Small intestine (tissue), 16 donors: ENCODE measurements at places on chromosomes 12 and 14.

GRCh38 chr14:72758420-72758819, 135.5 kb downstream of the DPF3 start:
- DNase-seq, result no peak

- no peak for DNase-seq
Observed at GRCh38 chr12:13227191-13227590, 30.7 kb downstream of the EMP1 start.

DNA sequence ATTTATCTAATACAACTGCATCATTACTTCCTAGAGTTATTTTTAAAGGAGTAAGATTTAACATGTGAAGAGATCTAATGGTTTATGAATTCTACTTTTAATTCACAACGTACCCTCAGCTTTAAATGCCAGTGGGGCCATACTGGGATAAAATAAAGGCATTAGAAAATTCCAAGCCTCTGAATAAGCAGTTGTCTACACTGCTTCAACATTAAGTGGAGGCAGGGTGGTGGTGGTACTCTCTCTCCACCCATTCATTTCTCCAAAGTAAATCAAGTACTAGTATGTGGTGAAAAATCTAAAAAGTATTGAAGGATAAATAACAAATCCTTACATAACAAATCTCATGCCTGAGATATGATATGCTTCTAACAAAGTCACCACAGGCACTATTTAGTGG, 52.4 kb downstream of the FERMT2 start:
- DNase-seq, result no peak

DNA sequence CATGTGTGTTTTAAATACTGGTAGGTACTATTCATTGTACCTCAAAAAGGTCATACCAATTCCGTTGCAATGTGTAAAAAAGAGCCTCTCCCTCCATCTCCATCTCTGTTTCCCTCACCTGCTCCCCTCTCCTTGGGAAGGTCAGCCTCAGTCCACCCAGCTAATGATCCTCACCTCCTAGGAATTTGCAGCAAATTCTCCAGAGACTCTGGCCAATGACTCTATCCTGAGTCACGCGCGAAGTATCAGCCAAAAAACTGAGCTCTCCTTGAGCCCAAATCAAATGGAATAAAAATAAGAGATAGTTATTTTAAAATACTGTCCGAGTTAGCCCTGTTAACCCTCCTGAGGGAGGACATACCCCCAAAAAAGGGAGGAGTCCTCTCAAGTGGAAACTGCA, 148.4 kb downstream of the DPF3 start:
- DNase-seq, result no peak

DNA sequence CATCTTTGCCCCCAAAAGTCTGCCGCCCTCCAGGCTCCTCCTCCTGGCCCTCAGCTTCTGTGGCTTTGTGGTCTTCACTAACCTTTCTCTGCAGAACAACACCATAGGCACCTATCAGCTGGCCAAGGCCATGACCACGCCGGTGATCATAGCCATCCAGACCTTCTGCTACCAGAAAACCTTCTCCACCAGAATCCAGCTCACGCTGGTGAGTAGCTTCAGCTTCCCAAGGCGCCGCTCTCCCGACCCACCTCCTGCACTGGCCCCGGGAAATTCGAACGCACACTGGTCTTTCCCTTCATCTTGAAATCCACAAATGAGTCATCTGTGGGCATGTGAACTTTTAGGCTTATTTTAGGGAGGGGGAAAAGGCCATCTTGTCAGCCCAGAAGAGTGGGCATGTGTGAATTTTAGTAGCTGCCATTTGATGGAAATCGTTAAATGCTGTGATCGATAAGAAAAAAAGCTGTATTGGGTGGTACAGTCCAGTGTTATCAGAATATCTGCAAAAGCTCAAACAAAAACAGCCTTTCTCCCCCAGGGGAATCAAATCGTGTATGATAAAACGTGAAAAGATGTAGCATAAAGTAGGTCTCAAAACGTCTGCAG, 700 bp downstream of the SLC35E3 start:
- peak; percentile 69 for DNase-seq

GRCh38 chr12:107053709-107054108, 39.6 kb downstream of the CRY1 start:
- no peak for DNase-seq

GRCh38 chr12:100753837-100754236, 40.7 kb upstream of the ANO4 start:
- no peak for DNase-seq

DNA sequence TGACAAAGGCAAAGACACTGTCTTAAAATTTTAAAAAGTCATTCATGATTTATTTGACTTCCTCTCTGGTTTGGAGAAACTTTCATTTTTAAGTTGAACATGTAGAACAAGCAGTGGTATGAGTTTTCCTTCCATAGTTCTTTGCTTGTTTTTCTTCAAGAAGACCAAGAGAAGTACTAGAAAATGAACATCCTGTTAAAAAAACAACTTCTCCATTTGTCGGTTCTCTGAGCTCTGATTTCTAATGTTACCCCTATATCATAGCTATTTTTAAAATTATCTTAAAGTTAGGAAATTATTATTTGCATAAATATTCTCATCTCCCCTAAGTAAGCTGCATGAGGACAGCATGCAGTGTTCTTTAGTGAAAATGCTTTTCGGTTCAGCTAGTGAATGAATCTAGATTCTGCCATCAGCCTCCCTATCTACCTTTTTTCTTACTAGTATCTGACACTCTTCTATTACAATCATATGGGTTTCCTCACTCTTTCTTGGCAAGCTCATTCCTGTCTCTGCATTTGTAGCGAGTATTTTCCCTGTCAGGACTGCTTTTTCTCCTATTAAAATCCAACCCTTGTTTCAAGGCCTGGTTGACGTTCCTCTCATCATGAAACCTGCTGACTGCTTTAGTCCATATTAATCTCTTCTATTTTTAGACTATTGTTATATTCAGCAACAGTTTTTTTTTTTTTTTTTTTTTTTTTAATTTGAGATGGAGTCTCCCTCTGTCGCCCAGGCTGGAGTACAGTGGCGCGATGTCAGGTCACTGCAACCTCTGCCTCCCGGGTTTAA, 15.8 kb downstream of the DIP2B start:
- DNase-seq, result no peak

GRCh38 chr12:26229910-26230309, 34.5 kb downstream of the SSPN start:
- DNase-seq, result no peak

GRCh38 chr12:86257134-86257533, 943 bp upstream of the MGAT4C start:
- no peak for DNase-seq

DNA sequence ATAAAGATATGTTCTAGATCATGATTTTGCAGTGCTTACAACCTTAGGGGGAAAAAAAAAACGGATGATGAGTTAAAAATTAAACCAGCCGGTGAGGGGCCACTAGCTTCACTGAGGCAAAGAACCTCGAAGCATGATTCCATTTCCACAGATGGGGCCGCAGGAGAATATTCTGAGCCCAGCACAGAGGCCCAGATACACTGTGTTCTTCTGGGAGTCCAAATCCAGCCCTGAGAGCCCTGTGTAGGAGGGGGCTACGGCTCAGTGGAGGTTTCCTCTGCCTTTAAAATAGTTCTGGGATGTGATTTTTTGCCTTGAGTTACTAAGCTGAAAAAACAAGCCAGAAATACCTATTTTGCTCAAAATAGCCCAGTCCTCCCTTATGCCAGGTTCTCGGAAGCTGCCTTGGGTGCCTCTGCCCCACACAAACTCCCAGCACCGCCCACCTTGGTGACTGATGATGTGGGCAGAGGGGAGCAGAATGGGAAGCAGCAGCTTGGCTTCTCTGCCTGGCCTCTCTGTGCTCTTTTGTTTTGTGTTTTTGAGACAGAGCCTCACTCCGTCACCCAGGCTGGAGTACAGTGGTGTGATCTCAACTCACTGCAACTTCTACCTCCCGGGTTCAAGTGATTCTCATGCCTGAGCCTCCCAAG, 105.4 kb upstream of the BCL2L14 start:
- no peak for DNase-seq

GRCh38 chr12:107282628-107283027, 189.3 kb upstream of the CRY1 start:
- DNase-seq, result no peak

GRCh38 chr12:80277732-80278131, 166.3 kb upstream of the PTPRQ start:
- DNase-seq, result no peak

- DNase-seq, result no peak
Observed at GRCh38 chr14:95180966-95181741, 23.8 kb upstream of the DICER1 start.

DNA sequence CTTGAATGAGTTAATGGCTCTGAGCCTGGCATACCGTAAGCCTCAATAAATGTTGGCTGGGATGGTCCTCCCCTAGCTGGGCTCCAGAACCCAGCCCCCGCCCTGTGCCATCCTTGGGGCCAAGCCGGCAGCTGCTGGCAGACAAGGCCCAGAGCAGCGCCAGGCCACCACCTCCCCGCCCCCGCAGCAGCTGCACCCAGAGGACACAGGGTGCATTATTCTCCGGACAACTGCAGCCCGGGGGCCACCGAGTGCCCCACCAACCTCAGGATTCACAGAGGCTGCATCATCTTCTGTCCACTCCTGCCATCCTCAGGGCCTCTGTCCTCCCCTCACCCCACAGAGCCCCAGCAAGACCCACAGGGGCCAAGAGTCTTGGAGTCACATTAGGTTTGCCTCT, 92.7 kb downstream of the NCOR2 start:
- DNase-seq, result no peak

- DNase-seq, result peak; percentile 56
Observed at GRCh38 chr12:6914246-6914946, at the start of gene ENO2. Gene ENO2, plus strand, starts transcription at chr12:6914580. Its CDS starts 1,253 bp downstream, at chr12:6915833.

GRCh38 chr14:71190770-71191374, 283.6 kb downstream of the PCNX1 start:
- DNase-seq, result peak; percentile 32

DNA sequence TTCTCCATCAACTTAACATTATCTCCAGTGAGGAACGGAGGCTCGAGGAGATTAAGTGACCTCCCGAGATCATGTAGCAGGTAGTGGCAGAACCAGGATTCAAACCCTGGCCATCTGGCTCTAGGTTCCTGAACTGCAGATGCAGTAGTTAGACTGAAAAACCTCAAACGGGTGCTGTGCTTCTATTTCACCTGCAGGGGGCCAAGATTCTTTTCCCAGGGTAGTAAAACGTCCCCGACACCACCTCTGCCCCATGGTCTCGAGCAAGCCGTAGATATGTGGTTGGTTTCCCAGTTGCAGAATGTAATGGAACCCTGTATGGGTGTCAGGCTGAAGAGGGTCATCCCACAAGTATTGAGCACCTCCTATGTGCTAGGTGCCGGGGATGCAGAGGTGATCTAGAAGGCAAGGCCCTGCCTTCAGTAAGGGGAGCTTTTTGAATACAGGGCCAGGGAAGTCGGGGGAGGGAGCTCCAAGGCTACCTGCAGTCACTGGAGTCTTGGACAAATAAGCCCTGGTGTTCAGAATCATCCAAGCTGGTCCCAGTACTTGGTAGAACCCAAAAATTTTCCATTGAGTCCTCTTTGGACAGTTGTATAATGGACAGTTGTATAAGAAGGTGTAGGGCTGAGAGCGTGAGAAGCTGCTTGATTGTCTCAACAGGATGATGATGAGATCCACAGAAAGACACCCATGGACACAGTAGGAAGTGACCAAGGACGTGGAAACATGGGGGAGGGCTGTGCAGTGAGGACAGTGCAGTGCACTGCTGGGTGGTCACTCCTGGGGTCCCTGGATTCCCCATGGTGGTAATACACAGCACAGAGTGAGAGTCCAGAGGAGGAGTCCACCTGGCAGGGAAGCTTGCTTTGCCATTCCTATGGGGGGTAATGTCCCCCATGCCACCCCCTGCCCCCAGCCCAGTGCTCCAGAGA, 197.2 kb downstream of the CHST11 start:
- DNase-seq, result peak; percentile 17

DNA sequence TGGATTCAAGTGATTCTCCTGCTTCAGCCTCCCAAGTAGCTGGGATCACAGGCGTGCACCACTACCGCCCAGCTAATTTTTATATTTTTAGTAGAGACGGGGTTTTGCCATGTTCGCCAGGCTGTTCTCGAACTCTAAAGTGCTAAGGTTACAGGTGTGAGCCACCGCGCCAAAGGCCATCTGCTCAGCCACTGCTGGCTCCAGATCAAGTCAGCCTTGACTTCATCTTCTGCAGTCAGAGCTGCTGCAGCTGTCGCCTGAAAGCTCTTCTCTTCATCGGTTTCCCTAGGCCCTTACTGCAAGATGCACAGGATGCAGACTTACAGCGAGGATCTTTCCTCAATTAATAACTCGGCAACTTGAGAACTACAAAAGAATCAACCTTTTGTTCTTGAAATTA, 66.8 kb downstream of the CLIP1 start:
- no peak for DNase-seq

DNA sequence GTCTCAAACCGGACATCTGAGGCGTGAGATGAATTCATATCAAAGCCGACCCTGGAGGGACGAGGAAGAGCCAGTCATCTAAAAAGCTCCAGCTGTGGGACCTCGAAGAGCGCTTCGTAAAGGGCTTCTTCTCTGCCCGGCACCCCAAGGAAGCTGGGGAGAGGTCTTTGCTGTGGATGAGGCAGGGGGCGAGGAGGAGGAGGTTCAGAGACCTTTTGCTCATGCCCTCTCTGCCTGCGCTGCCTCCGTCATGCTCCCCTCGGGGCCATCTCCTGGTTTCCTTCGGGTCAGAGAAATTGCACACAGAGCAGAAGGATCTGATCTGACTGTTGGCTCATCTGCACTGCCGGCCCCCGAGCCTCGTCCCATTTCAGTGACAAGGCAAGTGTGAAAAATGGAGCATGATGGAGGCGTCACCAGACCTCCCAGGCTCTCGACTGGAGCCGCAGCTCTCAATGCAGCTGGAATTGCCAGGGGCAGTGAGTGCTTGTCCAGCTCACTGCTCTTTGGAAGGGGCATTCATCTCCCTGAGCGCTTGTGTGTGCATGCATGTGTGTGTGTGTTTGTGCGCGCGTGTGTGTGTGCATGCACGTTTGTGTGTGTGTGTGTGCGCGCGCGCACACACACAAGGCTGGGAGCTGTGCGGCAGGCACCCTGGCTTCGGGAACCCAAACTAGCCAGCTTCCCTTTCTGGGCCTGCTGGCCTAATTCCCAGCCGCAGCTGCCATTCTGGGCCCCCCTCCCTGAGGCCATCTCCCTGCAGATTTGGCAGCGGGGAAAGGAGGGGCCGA, 9.2 kb downstream of the CABP1 start:
- DNase-seq, result no peak

DNA sequence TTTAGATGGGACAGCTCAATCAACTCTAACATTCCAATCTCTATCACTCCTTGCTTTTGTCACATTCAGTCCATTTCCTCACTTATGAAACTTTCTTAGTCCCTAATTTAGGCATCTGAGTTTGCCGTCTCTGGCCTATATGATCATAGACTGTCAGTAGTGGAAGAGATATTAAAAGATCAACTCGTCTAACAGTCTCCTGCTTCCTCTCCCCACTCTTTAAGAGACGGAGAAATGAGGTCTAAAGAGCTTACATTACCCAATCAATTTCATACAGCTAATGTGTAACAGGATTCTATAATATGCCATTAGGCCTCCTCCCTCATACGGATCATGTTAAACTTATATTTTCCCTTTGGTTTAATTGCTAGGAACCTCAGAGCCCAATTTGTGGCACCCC, 6.5 kb upstream of the ATP23 start:
- DNase-seq, result no peak

GRCh38 chr12:124532331-124532750, 35.1 kb downstream of the NCOR2 start:
- DNase-seq, result no peak
